ENCODE measurements at places on chromosomes 1 and 21.

GRCh38 chr1:147223740-147224615, 1.2 kb downstream of the FMO5 start:
- no peak for DNase-seq

- no peak for DNase-seq
Observed at GRCh38 chr1:243596431-243597062, 253.5 kb downstream of the AKT3 start.

GRCh38 chr1:225388372-225388771, 39.5 kb downstream of the LBR start:
- no peak for DNase-seq

- DNase-seq, result no peak
Observed at GRCh38 chr1:218779341-218780100, 394.2 kb upstream of the LYPLAL1 start.

DNA sequence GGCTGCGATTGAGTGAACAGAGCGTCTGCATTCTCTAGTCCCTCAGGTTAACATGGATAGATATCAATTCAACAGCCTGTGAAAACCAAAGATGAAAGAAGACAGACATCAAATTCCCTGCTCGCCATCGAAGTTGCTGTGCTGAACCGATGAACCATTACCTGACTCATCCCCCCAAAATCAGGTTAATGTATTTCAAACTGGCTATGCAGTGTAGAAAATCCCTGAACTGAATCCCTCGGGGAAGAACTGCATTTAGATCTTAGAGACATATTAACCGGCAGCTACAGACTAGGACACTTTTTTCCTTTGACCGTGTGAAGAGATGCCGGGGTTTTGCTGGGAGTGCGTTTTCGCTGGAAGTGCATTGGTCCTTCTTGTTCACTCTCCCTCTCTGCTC, 213.2 kb upstream of the KIAA0040 start:
- no peak for DNase-seq
